Aorta (tissue), 5 donors: ENCODE measurements at places on chromosomes 3 and 15. TPM values are rescaled to one million over a fixed set of nuclear protein-coding genes. Genes with fewer than 3 reads are reported as not detected.

Gene DUOXA2
- total RNA-seq: not detected

Gene GLCE
- total RNA-seq: 15.0 TPM

Gene SLC15A2
- 1.4 TPM for total RNA-seq

- DNase-seq: no peak
- no peaks in the 10 kb centered on the region for H3K36me3 ChIP-seq
- no peaks in the 10 kb centered on the region for H3K27me3 ChIP-seq
These were observed 3.3 kb downstream of the GTF2A2 start for GRCh38 chr15:59654046-59654445.

DNA sequence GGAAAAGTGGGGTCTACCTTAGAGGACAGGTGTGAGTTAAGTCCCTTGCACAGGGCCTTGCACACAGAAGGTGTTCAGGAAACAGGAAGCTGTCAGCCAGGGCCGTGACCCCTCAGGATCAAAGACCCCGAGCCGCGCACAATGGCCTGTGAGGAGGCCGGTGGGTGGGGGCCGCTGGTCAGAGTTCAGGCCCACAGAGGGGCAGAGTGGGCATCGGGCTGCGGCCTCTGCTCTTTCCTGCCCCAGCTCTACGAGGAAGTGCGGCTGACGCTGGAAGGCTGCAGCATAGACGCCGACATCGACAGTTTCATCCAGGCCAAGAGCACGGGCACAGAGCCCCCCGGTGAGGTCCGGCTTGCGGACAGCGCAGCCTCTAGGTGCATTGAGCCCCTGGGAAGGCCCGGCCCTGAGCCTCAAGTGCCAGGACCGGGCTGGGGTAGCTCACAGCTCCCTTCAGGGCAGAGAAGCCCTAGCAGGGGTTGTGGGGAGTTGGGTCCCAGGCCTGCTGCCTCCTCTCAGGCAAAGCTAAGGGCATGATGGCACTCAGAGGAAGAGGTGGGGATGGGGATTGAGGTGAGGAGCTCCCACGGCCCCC is 37.2 kb downstream of the PSTPIP1 start:
- no peak overlapping the region for H3K4me3 ChIP-seq
- peak; percentile 68 for DNase-seq
- H3K36me3 ChIP-seq: peaks cover 2% of the 10 kb centered on the region
- H3K27me3 ChIP-seq: no peaks in the 10 kb centered on the region
- H3K4me1 ChIP-seq: no peaks in the 10 kb centered on the region

GRCh38 chr3:63942528-63942927 is 30.3 kb upstream of the SCAANT1 start:
- no peak overlapping the region for H3K27ac ChIP-seq
- no peaks in the 10 kb centered on the region for H3K36me3 ChIP-seq
- H3K4me1 ChIP-seq: no peaks in the 10 kb centered on the region
- H3K27me3 ChIP-seq: no peaks in the 10 kb centered on the region

GRCh38 chr15:68578980-68579935 is at the start of gene CORO2B:
Gene CORO2B (plus strand): TSS chr15:68578993. CDS start chr15:68579263, 270 bp downstream.
- DNase-seq: peak; percentile 86
- peak within 1 kb of the TSS; percentile 8 for H3K27ac ChIP-seq
- no peaks in the 10 kb centered on the region for H3K4me1 ChIP-seq
- no peaks in the 10 kb centered on the region for H3K36me3 ChIP-seq
- no peaks in the 10 kb centered on the region for H3K27me3 ChIP-seq
- peak within 1 kb of the TSS; percentile 76 for H3K4me3 ChIP-seq

DNA sequence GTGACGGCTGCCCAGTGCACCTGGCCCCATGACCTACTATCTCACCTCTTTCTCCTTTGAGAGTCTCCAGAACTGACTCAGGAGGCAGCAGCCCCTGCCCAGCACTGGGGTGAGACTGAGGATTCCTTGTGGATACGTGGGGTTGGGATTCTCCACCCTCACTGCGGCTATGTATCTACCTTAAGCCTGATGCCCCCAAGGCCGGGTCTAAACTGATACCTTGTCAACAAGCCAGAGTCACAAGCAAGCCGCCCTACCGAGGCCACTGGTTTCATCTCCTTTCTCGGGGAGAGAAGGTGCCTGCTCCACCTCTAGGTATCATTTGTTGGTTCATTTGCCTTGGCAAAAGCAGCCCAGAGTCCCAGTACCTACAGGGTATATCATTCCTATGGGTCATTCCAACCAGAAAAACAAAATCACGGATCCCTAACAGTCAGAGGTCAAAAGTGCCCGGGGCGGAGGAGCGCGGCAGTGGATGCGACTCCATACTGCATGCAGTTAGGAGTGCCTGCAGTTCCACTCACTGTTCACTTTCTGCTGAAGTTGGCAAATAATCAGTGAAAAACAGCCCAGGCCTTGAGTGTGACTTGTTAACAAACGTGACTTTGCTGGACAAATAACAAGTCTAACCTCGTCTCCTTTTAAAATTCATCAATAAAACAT is 47.5 kb downstream of the ABTB1 start:
- DNase-seq: no peak
- H3K36me3 ChIP-seq: no peaks in the 10 kb centered on the region
- no peak overlapping the region for H3K27ac ChIP-seq
- H3K4me3 ChIP-seq: no peak overlapping the region

DNA sequence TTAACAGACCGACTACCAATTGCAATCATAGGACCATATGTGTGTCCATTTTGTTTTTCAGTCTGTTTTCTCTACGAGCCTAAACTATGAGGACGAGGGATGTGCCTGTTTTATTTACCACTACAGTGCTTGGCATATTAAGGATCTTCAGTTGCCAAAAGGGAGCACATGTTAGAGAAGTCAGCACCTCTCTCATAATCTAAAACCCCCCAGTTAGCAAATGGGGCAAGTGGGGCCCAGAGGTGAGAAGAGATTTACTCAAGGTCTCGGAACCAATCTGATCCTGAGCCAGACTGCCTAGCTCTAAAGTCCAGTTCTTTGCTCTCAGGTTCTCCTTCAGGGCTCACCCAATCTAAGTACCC is 578 bp upstream of the PODXL2 start:
- no peaks in the 10 kb centered on the region for H3K27me3 ChIP-seq
- no peaks in the 10 kb centered on the region for H3K4me1 ChIP-seq
- no peaks in the 10 kb centered on the region for H3K36me3 ChIP-seq
- no peak overlapping the region for H3K4me3 ChIP-seq
- DNase-seq: no peak

GRCh38 chr3:43211681-43212080 is 74.7 kb upstream of the SNRK start:
- no peaks in the 10 kb centered on the region for H3K27me3 ChIP-seq
- no peak overlapping the region for H3K4me3 ChIP-seq
- no peaks in the 10 kb centered on the region for H3K36me3 ChIP-seq
- no peak for DNase-seq

GRCh38 chr15:42456531-42456930 is 34.4 kb downstream of the ZNF106 start:
- DNase-seq: no peak
- peak overlapping the region; percentile 36 for H3K27ac ChIP-seq
- H3K27me3 ChIP-seq: no peaks in the 10 kb centered on the region
- no peaks in the 10 kb centered on the region for H3K36me3 ChIP-seq

DNA sequence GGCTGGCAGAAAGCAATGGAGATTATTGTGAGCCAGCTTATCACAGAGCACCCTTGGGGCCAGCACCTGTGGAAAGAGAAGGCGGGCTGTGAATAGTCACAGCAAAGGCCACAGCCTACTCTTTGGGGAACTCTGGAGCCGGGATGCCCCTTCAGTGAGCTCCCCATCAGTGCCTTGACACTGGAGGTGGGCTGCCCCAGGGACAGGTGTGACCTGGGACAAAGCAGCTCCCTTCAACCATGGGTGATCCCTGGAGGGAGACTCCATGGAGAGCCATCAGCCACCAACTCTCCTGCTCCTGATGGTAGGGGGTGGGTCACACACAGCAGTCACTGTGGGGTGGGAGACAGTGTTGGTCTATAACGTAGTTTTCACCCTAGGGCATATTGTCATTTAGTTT is 5.8 kb downstream of the TTC21A start:
- no peak for DNase-seq
- H3K4me3 ChIP-seq: no peak overlapping the region
- no peak overlapping the region for H3K27ac ChIP-seq
- no peaks in the 10 kb centered on the region for H3K27me3 ChIP-seq
- no peaks in the 10 kb centered on the region for H3K36me3 ChIP-seq

- peak overlapping the region; percentile 82 for H3K27ac ChIP-seq
- H3K4me1 ChIP-seq: peaks cover 4% of the 10 kb centered on the region
- H3K4me3 ChIP-seq: peak overlapping the region; percentile 50
- DNase-seq: no peak
These were observed 26.2 kb downstream of the RARB start for GRCh38 chr3:25454005-25454927.

- H3K27ac ChIP-seq: no peak overlapping the region
- no peak overlapping the region for H3K4me3 ChIP-seq
- no peaks in the 10 kb centered on the region for H3K4me1 ChIP-seq
- H3K27me3 ChIP-seq: no peaks in the 10 kb centered on the region
- DNase-seq: no peak
- no peaks in the 10 kb centered on the region for H3K36me3 ChIP-seq
These were observed 48.4 kb downstream of the HES1 start for GRCh38 chr3:194184265-194184751.
